ENCODE measurements at places on chromosomes 2 and 18.

DNA sequence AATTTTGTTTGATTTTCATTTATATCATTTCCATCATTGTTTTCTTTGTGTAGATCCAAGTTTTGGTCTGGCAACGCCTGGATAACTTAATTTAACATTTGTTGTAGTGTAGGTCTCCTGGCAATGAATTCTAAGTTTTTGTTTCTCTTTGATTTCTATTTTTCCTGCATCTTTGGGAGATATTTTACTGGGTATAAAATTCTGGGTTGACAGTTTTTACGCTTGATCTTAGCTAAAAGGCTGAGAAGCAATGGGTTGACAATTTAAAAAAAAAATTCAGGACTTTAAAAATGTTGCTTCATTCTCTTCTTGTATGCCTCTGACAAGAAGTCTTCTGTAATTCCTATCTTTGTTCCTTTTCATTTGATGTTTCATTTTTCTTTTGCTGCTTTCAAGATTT lies 8.6 kb downstream of the LYPD6B start:
- no peak for DNase-seq

GRCh38 chr2:65432227-65433190 lies at the start of gene SPRED2:
Gene SPRED2 (minus strand): TSS chr2:65432599. CDS start chr2:65431987, 612 bp downstream.
- peak; percentile 97 for DNase-seq

GRCh38 chr2:81895620-81896250 lies 1591.2 kb upstream of the LRRTM1 start:
- DNase-seq = no peak

- no peak for DNase-seq
Observed at GRCh38 chr2:34241905-34242762, 643.0 kb upstream of the FAM98A start.

- DNase-seq = no peak
Observed at GRCh38 chr2:23457990-23458682, 73.2 kb downstream of the KLHL29 start.

- peak; percentile 80 for DNase-seq
Observed at GRCh38 chr2:96427917-96428316, 77.2 kb downstream of the NEURL3 start.

DNA sequence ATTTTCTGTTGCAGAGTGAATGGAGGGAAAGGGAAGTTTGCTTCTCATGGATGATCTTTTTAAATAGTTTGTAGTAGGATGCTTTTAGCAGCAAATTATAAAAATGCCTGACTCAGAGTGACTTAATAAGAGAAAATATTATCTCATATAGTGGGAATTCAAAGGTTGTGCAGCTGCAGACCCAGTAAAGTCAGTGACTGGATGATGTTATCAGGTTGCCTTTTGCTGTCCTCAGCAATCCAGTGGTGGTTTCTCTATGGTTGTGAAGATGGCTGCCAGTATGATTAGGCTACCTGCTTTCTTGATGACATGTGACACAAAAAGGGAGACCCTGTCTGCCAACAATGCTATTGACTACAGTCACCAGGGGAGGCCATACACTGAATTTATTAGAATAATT lies 184.8 kb downstream of the DIS3L2 start:
- peak; percentile 13 for DNase-seq

- DNase-seq = no peak
Observed at GRCh38 chr2:148725564-148725963, 81.0 kb downstream of the EPC2 start.

- DNase-seq = no peak
Observed at GRCh38 chr2:61326423-61326822, 144.5 kb downstream of the USP34 start.

DNA sequence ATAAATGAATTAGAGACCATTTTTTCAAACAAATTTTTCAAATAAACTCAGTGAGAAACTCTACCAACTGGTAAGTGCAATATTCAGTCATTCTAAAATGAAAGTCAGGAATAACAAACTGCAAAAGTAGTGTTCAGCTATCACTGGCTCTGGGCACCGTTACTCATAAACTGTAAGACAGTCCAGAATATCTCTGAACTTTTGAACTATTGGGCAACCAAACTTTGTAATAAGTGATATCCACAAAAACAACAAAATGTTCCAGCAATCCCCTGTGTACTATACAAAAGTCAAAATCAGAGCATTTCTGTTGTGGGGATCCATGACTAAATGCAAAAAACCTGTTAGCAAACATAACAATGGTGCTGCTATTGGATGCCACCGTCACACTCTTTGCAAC lies 56.3 kb downstream of the SLC25A12 start:
- DNase-seq = no peak

GRCh38 chr2:221100467-221101089 lies 471.5 kb downstream of the EPHA4 start:
- DNase-seq = no peak

DNA sequence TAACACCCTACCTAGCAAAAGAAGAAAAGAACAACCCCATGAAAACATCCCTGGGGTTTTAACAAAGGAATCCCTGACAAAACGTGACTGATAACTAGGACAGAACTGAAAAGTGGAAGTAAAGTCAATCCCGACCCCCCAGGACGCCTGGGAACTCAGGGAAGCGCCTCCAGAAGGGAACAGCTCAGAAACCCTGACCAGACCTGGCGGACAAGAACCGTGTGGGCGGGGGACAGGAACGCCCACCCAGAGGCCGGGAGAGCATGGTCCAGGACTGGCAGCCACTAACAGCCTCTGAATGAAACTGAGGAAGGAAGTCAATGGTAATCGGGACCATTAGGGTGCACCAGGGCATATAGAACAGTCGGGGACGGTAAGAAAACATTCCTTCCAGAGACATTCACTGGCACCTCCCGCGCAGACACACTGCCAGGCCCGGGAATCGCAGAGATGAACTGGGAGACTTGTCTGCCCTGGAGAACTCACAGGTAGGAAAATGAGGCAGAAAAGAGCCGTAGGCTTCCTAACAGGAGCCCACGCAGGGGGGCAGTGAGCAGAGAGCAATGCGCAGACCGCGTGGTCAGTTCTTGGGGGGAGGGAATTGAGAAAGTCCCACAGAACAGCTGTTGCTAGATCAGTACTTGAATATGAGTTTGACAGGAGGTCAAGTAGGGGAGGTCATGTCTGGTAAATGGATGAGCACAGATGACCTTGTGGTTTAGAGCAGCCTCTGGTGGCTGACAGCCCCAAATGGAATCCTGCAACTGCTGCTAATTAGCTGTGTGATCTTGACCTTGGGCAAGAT lies 1.3 kb upstream of the TBC1D8 start:
- DNase-seq = peak; percentile 25

- DNase-seq = no peak
Observed at GRCh38 chr2:218708086-218708485, 2.5 kb upstream of the TTLL4 start.

GRCh38 chr18:10482985-10483949 lies 28.8 kb downstream of the APCDD1 start:
- DNase-seq = no peak

DNA sequence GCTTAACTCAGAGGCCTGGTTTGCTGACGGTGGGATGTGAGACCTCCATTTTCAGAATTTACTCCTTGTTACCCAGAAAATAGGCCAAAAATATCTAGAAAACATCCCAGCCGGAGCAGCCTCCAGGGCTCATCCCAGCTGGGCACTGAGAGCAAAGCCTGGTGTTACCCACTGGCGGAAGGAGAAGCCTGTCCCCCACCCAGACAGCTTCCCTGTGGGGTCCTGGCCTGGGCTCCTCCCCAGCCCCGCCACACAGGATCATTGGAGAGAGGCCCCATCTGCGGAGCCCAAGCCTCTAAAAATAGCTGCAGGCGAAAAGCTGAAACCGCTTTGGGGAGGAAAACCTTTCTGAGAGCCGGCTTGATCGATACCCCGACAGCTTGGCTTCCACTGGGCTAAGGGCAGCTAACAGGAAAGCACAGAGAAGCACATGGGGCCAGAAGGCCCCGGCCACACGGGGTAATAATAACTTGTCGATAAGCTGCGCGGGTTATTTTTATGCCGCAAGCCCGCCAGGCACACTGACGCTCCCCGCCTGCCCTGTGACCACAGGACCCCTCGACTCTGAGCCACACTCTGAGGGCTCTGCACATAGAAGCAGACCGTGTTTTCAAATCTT lies 26.9 kb upstream of the FAHD2A start:
- DNase-seq = no peak

GRCh38 chr2:101515477-101515876 lies 40.6 kb upstream of the RFX8 start:
- peak; percentile 76 for DNase-seq

DNA sequence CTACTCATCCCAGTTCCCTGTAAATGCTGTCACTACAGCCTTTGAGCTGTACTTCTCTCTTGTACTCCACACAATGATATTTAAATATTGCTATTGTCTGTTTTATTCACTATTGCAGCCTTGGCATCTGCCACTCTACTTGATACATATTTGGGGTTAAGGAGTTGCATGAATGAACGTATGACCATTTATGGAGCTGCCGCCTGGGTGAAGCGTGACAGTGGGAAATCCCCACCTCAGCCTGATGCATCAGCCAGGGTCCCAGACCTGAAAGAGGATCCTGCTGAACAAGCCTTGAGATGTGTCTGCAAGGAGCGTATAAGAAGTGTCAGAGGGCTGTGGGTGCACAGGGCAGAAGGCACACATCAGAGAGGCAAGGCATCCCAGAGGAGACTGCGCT lies 39.1 kb downstream of the MRPL35 start:
- no peak for DNase-seq

DNA sequence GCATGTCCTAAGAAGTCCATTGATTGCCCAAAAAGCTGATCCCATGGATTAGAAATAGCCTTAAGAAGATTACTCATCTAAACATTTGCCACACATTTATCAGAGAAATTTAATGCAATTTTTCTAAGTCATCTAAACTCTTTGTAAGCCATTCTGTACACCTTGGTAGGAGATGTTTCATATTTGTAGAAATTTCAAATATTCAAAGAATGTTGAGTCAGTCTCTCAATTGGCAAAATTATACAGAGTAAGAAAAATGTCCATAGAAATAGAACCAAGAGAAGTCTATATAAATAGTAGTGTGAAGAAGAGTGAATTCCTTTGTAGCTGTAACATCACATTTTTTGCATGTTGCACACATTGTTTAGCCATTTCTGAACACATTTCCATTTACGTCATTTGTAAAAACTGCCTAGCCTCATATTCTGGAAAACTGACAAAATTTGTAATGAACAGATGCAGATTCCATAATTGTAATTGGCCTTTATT lies 128.6 kb downstream of the MSTN start:
- DNase-seq = peak; percentile 92

- DNase-seq = peak; percentile 19
Observed at GRCh38 chr2:212905640-212906201, 245.7 kb downstream of the IKZF2 start.

GRCh38 chr18:41524674-41525470 lies 430.2 kb upstream of the PIK3C3 start:
- DNase-seq = no peak

- no peak for DNase-seq
Observed at GRCh38 chr18:69908838-69909237, 38.8 kb downstream of the CD226 start.

- no peak for DNase-seq
Observed at GRCh38 chr18:70981400-70982140, 692.7 kb downstream of the SOCS6 start.

DNA sequence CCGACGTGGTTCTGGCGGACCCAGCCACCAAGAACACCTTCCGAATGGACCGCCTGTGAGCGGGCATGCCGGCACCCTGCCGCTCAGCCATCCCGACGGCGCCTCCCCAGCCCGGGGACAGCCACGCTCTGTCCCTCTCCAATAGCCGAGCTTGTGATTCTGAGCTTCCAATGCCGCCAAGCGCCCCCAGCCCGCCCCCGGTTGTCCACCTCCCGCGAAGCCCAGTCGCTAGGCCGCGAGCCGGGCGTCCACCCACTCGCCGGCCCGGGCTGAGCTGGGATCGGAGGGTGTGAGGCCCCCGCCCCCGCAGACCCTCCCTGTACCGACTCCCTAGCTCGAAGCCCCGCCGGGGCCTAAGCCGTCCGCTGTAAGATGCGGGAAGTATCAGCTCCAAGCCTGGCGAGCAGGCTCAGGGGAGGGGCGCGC lies 1195.1 kb upstream of the CHAC2 start:
- DNase-seq = no peak

GRCh38 chr18:44968336-44968735 lies 287.6 kb downstream of the SETBP1 start:
- DNase-seq = no peak

DNA sequence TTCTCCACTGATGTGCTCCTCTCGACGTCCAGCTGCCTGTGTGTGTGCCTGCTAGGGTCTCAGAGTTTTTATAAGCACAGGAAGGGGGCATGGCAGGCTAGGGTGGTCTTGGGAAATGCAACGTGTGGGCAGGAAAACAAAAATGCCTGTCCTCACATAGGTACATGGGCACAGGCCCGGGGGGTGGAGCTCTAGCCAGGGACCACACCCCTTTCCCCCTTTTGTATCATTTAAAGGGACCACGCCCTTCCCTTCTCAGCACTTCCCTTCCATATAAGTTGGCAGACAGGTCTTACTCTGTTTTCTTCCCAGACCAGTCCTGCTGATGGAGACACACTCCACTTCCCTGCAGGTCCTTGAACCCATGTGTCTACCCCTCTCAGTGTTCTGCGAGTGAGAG lies 645.0 kb downstream of the CBLN2 start:
- no peak for DNase-seq

GRCh38 chr2:231785822-231786176 lies 446 bp upstream of the COPS7B start:
- no peak for DNase-seq

- no peak for DNase-seq
Observed at GRCh38 chr2:126837966-126838715, 60.5 kb upstream of the TEX51 start.

DNA sequence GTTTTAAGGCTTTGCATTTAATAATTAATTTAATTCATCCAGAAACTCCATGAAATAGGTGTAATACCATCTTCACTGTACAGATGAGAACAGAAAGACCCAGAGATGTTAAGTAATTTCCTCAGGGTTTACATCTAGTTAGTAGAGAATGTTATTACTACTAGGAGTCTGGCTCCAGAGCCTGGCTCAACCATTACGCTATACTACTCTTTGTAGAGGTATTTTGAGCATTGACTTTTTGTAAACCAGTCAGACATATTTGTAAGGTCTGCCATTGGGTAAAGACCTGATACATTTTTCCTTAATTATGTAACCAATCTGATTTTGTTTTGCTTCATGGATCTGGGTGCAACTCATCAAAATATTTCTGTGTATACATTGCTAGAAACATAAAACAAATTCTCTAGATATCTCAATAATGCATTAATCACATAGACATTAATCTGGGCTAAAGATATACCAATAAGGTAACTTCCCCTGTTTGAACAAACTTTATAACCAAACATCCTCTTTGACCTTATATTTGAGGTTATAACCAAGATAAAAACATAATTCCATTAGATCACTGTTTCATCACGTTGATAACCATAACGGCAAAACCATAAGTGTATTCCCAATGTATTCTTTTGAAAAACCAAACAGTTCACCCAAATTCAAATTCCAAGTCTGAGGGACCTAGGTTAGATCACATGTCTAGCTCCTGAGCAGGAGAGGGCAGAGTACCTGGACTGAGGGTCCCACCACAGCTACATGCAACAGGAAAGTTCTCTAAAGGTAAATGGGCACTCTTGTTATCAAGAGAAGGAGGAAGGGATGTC lies 135.0 kb downstream of the IKZF2 start:
- no peak for DNase-seq

DNA sequence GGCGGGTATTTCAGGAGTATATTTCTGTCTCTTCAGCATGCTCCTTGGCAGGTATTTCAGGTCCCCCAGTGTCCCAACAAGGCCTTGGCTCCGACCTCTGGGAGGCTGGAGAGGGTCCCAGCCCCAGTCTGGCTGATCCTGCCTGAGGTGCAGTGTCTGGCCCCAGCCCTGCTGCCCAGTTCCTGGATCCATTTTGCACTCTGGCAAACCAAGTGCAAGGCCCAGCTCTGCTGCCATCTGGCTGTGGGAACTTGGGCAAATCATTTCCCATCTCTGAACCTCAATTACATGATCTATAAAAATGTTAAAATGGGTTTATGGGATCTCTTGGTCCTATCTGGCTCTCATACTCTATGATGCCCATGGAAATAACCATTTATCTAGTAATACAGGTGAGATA lies 63.6 kb downstream of the ZBTB7C start:
- peak; percentile 12 for DNase-seq
